ENCODE measurements at places on chromosomes 2 and 18.

- DNase-seq = no peak
Measured at GRCh38 chr2:238237431-238238135, 2.3 kb downstream of the HES6 start.

DNA sequence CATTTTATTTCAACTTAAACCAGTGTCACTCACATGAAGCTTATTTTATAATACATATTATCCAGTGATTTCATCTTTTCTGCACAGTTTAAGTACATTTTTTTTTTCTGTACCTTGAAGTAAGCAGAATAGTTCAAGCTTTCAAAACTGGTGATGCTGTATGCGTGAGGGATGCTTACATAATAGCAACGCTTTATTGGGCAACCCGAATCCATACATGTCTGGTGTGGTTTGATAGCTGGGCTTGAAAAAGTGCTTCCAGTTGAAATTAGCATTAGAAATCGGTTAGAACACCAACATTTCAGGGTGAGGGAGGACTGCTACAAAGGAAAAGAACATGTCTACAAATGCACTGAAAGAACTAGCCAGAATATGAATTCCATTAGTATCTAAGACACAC is 117.4 kb downstream of the MBP start:
- no peak for DNase-seq

GRCh38 chr2:99936065-99936464 is 206.3 kb downstream of the AFF3 start:
- DNase-seq = no peak

GRCh38 chr2:111667542-111668273 is 216.3 kb downstream of the ANAPC1 start:
- DNase-seq = no peak

GRCh38 chr2:182080493-182080892 is 94.8 kb downstream of the PPP1R1C start:
- no peak for DNase-seq

GRCh38 chr2:28373854-28374253 is 18.8 kb upstream of the FOSL2 start:
- no peak for DNase-seq

DNA sequence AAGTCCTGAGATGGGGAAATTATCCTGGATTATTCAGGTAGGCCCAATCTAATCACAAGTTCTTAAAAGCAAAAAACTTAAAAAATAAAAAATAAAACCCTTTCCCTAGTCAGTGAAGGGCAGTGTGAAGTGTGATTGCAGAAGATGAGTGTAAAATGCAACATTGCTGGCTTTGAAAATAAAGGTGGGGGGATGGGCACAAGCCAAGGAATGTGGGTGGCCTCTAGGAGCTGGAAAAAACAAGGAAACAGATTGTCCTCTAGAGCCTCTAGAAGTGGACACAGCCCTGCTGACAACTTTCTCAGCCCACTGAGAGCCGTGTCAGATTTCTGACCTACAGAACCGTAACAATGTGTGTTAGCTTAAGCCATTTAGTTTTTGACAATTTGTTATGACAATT is 184.3 kb upstream of the HNRNPA3 start:
- no peak for DNase-seq

DNA sequence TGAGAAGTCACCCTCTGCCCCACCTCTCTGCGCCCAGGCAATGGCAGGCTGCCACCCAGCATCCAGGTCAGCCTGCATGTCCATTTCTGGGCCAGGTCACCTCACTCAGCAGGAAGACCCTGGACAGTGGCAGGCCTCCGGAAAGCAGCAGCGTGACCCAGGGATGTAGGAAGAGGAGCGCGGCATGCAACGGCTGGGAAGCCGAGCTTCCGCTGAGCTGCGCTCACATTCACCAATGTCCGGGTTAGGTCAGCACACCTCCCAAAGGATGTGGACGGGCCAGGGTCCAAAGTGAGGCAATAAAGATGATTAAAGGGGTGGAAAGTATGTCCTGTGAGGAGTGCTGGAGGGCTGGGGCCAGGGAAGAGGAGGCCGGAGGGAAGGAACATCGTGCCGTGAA is 174.5 kb downstream of the CTIF start:
- no peak for DNase-seq

- DNase-seq = peak; percentile 50
Measured at GRCh38 chr2:68709421-68709911, 25.1 kb upstream of the ARHGAP25 start.

DNA sequence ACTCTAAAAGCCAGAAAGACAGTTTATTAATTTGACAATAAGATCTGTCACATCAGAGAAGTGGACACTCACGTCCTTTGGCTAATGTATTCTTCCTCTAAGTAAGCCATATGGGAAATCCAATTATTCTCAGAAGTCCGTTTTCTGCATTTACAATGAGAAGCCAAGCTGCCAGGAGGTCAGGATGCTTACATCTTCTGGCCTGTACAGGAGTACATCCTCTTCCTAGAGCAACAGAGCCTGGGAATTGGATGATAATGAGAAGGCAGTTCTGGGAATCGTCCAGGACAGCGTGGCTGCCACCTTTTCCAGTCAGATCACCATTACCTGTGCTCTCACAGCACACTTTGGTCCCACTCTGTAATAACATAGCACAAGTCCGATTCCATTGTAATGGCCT is 5.2 kb downstream of the RAPGEF4 start:
- DNase-seq = no peak

DNA sequence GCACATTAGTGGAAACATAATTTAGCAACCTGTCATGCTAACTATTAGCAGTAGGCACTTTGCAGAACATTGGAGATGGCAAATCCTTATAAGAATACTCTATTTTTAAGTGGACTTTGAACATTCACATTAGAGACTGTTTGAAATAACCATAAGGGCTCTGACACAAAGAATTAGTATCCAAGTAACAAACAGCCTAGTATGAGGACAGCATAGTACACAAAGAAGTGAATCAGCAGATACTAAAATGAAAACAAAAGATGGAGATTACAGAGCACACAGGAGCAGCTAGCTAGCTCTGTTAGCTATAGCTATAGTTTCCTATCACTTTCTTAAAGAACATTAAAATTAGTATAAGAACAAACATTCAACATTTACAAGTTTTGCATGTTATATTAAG is 256.3 kb upstream of the SPOPL start:
- no peak for DNase-seq

- no peak for DNase-seq
Measured at GRCh38 chr2:217096474-217097225, 236.8 kb upstream of the TNP1 start.

GRCh38 chr2:190701586-190701985 is 52.7 kb downstream of the NAB1 start:
- no peak for DNase-seq

- no peak for DNase-seq
Measured at GRCh38 chr2:75612108-75612861, 34.3 kb upstream of the MRPL19 start.

DNA sequence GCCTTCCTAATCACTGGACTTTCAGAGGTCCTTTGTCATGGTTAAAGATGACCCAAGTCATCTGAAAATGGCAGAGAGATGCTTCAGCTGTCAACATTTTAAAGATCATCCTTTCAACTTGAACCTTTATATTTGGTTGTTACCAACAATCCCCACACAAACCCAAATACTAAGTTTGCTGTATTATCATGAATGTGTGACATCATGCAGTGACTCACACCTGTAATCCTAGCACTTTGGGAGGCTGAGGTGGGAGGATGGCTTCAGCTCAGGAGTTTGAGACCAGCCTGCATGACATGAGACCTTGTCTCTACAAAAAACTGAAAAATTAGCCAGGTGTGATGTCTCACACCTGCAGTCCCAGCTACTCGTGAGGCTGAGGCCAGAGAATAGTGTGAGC is 55.2 kb upstream of the NRP2 start:
- DNase-seq = no peak

GRCh38 chr18:79576686-79577351 is 102.8 kb upstream of the CTDP1 start:
- DNase-seq = no peak

DNA sequence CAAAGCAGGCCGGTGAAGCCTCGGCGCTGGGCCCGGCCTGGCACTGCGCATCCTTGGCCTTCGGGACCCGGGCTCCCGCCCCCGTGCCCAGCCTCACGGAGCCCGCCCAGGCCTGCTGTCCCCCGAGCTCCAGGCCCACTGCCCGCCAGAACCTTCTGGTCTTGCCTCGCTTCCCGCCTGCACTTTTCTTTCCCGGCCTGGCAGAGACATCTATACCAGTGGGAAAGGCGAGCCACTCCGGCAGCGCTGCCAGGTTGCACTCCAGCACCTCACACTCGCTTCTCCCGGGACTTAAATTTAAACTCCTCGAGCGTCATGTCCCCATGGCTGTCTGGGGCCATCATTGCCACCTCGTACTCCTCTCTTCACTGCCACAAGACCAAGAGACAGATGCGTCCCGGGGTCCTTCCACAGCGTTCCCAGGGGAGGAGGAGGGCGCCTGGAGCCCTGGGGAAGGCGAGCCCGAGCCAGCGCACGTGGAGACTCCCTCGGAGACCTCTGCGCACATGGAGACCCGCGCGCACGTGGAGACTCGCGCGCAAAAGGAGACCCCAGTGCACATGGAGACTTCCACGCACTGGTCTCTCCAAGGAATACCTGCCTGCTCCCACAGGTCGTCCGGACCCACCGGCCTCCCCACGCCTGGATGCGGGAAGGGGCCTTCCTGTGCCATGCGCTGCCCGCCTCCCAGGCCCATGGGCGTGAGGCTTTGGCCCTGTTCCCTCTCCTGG is 253.1 kb upstream of the SALL3 start:
- no peak for DNase-seq

DNA sequence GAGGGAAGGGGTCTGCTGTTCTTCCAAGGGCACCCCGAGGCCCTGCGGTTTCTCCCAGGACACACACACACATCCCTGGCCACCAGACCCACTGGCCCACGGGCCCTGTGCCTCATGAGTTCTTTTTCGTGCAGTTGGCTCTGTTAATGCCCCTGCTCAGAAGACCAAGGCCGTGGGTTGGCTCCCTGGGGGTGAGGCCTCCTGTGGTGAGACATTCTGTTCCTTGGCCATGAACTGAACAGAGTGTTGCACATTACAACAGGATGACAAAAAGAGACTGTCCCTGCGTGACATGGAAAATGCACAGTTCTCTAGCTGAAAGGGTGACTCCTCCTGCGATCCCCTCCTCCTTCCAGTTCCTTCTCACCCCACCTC is 30.7 kb downstream of the SH2D6 start:
- DNase-seq = no peak

GRCh38 chr2:68216454-68217310 is 35.6 kb downstream of the PPP3R1 start:
- no peak for DNase-seq

- DNase-seq = no peak
Measured at GRCh38 chr18:23213200-23213599, 77.9 kb downstream of the CABLES1 start.

GRCh38 chr18:34364699-34365098 is 140.0 kb upstream of the NOL4 start:
- DNase-seq = no peak

DNA sequence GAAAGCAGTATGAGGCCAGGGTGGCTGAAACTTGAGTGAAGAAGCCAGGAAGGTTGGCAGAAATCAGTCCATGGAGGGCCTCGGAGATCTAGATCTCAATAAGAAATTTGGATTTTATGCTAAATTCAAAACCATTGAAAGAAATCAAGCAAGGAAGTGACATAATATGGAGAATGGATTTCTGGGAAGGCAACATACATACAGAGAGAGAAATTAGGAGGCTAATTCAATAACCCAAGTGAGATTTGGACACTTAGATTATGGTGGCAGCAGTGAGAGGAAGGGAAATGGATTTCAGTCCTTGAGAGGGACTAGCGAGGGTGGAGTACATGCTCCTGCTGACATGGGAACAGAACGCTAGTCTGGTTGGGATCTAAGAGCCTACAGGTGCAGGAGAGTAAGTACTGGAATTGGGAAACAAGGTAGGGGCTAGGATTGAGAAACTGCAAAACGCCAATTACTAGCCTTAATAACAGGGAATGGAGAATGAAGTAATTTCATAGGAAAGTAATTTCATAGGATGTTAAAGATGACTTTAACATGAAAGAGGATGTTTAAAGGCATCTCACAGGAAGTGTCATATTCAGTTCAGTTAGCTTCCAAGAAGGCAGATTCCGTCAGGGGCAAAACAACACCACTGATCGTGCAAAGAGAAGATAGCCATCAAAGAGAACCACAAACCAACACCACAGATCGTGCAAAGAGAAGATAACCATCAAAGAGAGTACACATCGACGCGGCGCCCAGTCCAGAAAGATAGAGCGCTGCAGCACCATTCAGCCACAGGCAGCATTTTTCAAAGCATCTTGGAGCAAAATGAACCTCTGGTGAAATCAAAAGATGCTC is 27.2 kb downstream of the CDKL4 start:
- DNase-seq = peak; percentile 86

GRCh38 chr18:11736656-11737055 is 47.6 kb downstream of the GNAL start:
- no peak for DNase-seq

DNA sequence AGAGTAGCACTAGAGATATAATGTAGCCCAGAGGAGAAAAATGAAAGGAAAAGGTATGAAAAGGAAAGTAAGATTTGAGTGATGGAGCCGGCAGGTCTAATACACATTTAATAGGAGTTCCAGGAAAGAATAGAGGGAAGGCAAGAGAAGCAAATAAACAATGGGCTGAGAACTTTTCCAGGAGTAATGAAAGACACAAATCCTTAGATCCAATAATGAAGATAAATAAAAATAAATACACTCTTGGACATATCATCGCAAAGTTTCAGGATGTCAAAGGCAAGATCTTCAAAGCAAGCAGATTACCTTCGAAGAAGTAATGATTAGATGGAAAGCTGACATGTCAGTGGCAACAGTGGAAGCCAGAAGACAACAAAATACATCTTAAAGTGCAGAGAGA is 102.0 kb upstream of the YWHAQ start:
- DNase-seq = no peak

DNA sequence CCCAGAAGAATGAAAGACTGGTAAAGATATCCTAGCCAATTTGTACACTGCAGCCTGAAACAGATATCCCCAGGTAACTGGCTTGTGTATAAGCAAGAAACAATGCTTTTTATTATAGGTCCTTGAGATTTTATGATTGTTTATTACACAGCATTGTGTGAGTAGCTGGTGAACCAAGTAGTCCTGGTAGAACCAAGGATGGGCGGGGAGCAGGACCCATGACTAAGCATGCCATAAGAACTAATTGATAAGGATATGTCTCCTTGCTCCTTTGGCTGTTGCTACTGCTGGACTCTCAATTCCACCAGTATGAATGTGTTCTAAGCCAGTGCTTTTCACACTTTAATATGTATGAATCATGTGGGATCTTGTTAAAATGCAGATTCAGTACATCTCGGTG is 12.3 kb upstream of the ALMS1 start:
- no peak for DNase-seq

DNA sequence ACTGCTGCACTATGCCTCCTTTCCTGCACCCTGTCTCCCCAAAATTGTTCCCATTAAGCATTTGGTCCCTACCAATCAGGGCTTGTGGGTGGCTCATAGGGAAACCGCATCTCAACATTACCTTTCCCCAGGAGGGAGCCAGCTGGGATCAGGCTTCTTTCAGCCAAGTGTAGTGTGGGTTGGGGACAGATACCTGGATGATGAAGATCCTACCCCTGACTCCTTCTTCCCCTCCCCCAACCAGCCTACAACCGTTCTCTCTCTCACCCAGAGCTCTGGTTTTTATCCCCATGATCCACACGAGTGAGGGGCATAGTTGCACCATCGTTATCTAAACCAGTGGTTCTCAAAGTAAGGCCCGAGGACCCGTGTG is 40.0 kb downstream of the ACOXL start:
- no peak for DNase-seq

GRCh38 chr2:181111059-181111458 is 130.7 kb downstream of the UBE2E3 start:
- DNase-seq = no peak
